ENCODE measurements at places on chromosomes 16 and 17.

DNA sequence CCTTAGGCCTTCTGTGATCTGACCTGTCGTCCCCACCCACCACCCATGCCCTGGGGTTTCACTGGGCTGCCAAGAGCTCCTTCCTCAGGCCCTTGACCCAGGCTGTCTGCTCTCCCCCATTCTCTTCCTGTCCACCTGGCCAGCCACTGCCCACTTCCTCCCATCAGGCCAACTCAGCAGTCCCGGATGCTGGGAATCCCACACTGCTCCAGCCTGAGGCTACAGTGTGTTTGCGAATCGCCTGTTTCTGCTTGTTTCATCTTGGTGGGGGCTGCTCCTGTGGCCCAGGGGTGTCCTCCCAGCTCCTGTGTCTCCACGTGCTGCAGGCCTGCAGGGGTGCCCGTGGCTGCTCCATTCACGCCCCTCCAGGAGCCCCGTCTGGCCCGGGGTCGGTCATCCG, 839 bp upstream of the METRN start:
- DNase-seq, result no peak

DNA sequence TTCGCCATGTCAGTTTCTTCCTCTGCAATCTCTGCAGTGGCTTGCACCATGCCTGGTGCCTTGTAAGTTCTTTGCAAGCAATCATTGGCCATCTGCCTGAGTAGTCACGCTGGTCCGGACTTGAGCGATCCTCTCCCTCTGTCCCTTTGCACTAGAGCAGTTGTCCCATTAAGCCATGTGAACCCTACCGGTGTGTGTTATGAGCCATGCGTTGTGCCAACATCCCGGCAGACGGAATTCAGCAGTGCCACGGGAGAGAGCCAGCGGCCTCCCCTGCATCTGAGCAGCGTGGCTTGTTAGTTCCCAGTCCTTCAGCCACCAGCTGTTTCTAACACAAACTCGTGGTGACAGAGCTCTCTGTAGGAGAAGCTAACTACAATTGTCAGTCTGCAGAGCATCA, 275.1 kb upstream of the HSBP1 start:
- DNase-seq, result peak; percentile 43

GRCh38 chr17:53722407-53722806, 100.3 kb upstream of the KIF2B start:
- no peak for DNase-seq

GRCh38 chr16:785563-786535, 2.3 kb downstream of the RPUSD1 start:
- DNase-seq, result peak; percentile 63

- DNase-seq, result no peak
Observed at GRCh38 chr17:49903523-49903922, 55.7 kb upstream of the TAC4 start.

- no peak for DNase-seq
Observed at GRCh38 chr16:23514381-23515152, 4.3 kb upstream of the GGA2 start.

DNA sequence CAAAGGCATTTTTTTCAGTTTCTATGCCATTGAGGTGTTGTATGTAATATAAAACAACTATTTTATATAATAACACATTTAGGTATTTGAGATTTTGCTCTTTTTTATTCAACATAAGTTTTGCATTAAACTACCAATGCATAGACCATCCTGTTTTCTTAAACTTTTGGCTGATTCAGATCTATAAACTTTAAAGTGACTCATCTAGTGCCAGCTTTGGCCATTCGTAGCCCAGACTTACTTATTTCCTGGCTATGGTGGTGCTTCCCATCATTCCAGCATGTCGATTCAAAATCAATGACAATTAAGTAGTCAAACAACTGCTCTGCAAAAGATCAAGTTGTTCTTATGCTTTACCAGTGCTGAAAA, 3.1 kb downstream of the ERI2 start:
- DNase-seq, result no peak

- no peak for DNase-seq
Observed at GRCh38 chr17:56389356-56389755, 204.1 kb upstream of the NOG start.

DNA sequence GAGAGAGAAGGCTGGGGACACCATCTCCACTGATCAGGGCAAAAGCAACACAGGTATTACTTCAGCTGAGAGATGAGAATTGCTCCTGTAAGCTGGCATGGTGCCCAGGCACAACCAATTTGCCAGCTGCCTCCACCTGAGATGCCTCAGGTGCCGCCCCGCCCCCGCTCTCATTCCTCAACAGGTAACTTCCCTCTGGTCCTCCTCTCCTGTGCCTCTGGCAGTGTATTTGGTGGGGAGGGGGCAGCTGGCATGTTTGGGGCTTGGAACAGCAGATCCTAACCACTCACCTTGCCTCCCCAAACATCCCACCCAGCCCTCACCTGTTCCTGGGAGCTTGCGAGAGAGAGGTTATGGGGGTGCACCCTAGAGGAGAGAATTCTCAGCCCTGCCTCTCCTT, 2.9 kb upstream of the SRCIN1 start:
- no peak for DNase-seq
